ENCODE measurements at places on chromosomes 3 and 15.

- peak; percentile 9 for DNase-seq
Observed at GRCh38 chr3:117483839-117484238, 774.3 kb downstream of the TUSC7 start.

- no peak for DNase-seq
Observed at GRCh38 chr15:100890051-100890720, 10.6 kb downstream of the ALDH1A3 start.

GRCh38 chr3:194285850-194286197 lies 65.3 kb downstream of the CPN2 start:
- no peak for DNase-seq

DNA sequence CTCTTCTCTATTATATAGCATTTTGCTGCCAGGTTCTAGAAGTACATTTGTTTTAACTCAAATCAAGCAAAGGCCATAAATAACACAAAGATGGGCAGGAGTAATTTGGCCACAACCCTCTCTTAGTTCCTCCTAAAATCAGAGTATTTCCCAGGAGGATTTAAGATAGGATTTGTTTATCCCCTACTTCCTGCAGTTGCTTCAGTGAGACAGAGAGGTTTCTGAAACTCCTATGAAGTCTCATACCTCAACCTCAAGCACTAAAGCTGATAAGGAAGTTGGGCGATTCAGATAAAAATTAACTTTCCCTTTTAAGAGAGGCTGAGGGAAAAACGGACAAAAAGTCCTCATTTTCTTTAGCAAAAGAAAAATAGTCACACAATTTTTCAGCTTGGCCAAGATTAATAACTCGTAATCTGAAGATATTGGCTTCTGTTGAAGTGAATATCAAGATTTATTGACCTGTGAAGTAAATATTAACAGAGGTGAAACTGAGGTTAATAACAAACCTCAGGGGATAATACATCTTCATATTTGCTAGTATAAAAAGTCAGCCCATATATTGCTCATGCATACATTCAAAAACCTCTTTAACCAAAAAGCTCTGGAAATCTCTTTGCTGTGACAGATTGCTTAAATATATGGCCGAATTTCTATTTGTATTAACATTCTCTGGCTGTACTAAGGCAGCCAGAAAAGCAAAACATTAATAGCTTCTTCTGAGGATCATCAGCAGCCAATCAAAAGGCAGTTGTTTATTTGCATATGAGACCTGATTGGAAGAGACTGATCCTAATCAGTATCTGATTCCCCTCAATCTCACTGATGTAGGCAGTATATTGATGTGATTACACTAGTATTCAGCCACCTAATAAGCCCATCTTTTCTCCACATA lies 90.6 kb upstream of the GADL1 start:
- DNase-seq = peak; percentile 59

GRCh38 chr3:45793482-45794176 lies 2.7 kb downstream of the SLC6A20 start:
- DNase-seq = no peak

DNA sequence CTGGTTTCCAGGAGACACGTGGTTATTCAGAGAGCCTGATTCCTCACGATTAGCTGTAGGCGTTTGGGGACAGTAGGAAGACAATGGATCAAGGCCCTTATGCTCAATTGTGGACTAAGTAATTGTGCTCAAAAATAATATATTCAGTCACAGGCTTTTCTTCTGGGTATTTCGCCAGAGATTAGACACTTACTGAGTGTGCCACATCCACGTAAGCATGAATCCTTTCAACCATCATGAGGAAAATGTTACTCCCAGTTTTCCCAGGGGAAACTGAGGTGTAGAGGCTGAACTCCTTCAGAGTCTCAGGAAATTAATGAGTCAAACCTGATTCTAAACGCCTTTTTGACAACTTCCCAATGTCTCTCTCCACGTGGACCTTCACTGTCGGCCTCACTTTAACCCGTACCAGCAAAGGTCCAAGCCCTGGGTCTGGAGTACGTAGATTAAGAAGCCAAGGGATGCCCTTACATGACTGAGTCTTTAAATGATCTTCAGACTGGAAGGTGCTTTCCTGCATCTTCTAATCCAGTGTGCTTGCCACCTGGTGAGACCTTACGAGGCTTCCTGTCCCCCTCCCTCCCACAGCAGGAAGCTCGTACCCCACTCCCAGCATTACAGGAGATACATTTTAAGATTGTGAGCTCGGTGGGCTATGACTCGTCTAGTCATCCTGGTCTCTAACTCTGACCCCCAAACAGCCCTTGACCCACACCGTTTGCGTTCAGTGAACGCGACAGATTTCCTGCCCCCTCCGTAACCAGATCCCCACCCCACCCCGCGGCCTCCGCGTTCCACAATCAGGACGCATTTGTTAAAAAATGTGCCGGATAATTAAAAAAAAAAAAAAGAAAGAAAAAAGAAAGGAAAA lies 1.7 kb downstream of the PKM start:
- peak; percentile 42 for DNase-seq

- DNase-seq = no peak
Observed at GRCh38 chr15:51833772-51834171, 4.3 kb downstream of the TMOD3 start.

- peak; percentile 98 for DNase-seq
Observed at GRCh38 chr3:57060089-57060821, at the start of gene SPATA12. SPATA12 (plus strand) TSS chr3:57060664; CDS start chr3:57073695, 13,031 bp downstream.

DNA sequence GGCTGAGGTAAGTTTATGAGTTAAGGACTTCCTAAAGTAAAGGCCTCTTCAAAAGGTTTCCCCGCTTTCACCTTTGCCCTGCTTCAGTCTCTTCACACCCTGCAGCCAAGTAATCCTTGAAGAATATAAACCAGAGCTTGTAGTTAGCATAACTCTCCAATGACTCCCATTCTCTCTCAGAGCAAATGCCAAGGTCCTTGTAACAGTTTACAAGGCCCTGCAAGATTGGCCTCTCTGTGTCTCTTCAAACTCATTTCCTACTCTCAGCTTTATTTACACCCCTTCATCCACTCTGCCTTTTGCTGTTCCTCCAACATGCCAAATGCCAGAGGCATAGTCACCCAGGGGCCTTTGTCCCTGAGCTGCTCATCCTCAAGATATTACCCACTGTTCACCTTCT lies 60.5 kb upstream of the MME start:
- peak; percentile 82 for DNase-seq

GRCh38 chr15:73941871-73942635 lies 15.8 kb downstream of the LOXL1 start:
- no peak for DNase-seq

- DNase-seq = peak; percentile 48
Observed at GRCh38 chr3:37861620-37862041, at the start of gene CTDSPL. CTDSPL (plus strand) TSS chr3:37861880; CDS start chr3:37862200, 320 bp downstream.

GRCh38 chr3:130490241-130490640 lies 26.7 kb upstream of the COL6A6 start:
- DNase-seq = no peak

GRCh38 chr3:152870027-152870426 lies 35.1 kb downstream of the P2RY1 start:
- no peak for DNase-seq

DNA sequence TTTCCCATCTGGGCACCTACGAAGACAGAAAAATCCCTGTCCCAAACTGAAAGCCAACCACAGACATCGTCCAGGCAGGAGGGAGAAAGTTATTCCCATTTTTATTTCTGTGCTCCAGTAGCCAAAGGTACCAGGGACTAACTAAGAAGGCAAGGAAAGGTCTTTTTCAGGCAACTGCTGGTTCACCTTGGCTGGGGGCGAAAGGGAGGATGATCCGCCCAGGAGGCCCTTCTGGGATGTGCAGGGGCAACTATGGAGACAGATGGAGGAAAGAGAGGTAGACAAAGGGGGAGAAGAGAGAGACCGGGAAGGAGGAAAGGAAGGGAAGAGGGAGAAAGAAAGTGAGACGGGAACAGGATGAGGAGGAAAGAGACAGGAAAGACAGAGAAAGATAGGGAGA lies 13.3 kb downstream of the WNT5A start:
- DNase-seq = no peak

GRCh38 chr3:55588146-55588765 lies 101.2 kb upstream of the WNT5A start:
- no peak for DNase-seq

DNA sequence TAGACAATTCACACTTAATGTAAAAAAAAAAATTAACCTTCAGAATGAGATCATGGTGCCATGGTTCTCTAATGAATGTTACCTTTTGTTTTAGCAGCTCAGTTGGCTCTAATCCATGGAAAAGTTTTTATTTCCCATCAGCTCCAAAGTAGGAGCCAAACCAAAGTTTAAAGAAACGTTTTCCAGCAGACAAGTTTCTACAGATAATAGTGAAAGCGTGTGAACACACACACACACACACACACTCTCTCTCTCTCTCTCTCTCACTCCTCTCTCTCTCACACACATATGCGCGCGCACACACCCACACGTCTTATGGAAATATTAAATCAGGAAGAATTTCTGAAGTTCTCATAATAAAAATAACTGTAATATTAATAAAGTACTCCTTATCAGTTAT lies 46.9 kb downstream of the MBNL1 start:
- DNase-seq = no peak

DNA sequence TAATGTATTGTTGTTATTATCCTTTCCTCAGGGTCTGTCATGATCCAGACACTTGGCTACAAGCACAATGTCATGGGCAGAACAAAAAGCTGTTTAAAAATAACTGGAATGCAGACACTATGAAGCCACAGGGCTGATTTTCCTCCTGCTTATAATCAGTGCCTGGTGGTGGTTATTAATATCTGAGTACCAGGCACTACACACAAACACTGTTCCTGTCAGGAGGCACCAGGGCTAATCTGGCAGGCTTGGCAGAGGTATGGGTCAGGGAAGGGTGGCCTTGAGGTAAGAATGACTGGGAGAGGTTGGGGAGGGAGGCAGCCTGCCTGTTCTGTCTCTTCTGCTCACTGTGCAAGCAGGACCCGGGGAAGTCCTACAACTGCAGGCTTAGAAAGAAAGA lies 67.2 kb downstream of the WDR76 start:
- no peak for DNase-seq

DNA sequence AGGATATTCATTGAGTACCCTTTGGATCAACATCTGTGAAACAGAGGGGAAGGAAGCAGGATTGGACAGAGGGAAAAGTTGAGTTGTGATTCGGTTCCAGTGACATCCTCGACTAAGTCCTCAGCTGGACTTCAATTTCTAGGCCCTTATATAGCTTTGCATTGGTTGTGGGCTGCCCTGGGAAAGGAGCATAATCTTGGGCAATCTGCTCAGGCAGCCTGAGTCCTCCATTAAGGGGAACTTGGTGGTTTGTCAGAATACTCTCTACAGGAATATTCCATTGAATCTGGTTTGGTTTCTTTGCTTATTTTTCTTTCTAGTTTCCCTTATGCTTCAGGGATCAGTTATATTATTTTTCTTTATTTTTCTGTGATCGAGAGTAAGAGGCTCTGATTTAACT lies 94.1 kb downstream of the TCF12 start:
- DNase-seq = no peak

DNA sequence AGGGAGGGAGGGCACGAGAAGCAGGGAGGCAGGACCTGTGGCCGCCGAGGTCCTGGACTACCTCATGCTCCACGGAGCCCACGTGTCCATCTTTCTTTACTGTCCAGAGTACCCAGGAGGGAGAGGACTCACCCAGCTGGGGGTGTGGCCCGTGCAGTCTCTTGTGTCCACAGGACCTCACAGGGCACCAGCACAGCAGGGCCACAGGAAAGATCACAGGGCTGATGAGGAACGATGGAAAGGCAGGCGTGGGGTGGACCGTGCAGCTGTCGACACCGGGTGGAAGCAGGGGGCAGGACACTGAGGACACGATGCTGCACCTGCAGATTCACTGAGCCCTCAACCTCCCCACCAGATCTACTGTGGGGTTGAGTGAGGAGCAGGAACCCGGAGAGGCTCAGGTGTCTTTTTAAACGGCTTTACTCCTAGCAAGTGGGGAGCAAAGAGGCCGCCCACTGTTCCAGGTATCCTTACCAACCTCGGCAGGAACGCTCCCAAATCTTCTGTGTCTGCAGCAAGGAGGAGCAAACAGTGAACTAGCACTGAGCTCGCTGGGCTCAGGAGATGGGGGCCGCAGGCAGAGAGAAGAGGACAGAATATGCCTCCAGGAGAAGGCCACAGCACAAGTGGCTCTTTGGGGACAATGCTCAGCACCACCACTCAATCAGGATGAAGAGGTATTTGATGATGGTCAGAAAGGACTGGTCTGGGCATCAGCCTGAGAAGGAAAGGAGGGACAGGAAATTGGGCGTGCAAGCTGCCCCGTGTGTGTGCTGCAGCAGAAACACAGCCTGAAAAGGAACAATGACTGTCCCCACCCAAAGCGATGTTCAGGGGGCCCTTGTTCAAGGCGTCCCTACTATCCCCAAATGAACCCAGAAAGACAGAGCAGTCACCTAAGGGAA lies 198.8 kb downstream of the XXYLT1 start:
- no peak for DNase-seq

DNA sequence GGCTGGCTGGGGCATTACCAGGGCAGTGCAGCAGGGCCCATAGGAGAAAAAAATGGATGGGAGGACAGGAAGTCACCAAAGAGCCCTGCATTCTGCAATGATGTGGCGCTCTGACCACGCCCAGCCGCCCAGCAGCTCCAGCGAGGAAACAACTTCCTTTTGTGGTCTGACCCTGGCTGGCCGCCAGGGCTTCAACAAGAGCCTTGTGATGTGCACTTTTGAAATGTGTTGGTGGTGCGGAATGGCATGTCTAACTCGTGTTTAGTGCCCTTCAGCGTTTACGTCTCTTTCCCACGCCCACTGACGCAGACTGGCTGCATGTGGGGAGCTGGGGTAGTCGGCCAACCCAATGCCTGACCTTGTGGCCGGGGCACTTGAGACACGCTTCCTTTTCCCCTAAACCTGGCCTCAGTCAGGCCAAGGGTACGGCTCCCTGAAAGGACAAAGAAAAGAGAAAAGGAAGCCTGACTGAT lies 81.9 kb upstream of the CTNNB1 start:
- no peak for DNase-seq

DNA sequence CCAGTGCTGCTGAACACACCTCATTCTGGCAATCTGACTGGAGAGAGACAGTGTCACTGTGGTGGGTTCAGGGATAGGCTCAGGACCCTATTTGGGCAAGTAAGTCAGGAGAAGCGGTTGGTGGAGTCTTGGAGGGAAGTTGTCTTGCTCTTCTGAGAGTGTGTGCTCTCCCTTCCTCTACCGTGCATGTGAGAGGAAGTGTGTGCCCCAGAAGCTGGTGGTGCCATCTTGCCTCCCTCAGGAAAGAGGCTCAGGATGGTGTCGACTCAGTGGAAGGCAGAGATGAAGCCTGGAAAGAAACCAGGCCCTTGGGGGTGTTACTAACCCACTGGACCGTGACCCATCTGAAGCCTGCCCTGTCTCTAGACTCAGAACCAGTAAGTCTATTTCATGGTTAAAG lies 6.8 kb upstream of the RARRES1 start:
- DNase-seq = no peak

Measured in mesendoderm (in vitro differentiated cells).